ENCODE measurements at places on chromosomes 16 and 17.

DNA sequence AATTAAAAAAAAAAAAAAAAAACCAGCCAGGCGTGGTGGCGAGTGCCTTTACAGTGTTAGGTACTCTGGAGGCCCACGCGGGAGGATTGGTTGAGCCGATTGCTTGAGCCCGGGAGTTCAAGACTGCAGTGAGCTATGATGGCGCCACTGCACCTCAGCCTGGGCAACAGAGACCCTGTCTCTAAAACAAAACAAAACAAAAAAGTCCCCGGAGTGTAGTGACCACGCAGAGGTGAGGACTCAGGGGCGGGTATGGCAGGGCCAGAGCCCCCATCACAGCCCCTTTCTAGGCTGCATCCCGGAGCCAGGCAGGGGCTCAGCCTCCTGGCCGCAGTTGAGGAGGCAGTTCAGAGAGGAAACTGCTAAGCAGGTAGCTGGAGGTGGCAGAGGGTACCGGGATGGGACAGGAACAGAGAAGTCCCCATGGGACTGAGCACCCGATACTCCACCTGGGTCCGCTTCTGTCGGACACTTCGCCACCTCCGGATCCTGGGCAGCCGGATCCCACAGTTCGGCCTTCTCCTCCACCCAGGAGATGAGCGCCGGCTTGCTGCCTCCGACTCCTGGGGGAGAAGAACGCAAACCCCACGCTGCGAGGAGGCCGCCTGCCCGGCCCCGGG, 800 bp downstream of the ZNF747 start:
- DNase-seq = no peak

- no peak for DNase-seq
Observed at GRCh38 chr17:7839876-7840261, 5.9 kb downstream of the KDM6B start.

DNA sequence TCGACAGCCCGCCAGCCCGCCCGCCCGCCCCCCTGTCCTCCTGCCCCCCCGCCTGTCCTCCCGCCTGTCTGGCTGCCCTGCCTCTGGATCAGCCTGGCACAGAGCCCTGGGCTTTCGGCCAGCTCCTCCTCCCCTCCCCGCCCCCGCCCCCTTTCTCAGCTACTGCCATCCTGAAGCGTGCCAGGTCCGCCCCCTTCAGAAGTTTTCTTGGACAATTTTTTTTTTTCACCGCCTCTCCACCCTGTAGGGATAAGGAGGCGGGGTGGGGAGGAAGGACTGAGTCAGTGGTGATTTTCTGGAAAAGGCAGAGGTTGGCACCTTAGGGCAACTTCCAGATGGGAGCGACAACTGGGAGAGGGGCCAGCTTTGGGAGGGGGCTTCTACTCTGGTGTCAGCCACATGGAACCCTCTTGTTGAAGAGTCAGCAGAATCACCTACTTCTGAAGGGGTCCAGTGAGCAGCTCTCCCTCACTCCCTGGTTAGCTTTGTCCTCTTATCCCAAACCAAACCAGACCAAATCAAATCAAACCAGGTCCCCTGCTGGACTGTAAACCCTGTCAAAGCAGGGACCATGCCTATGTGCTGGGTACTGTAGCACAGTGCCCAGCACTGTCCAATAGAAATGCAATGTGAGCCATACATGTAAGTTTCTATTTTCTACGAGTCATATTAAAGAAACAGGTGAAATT, 19.7 kb downstream of the IGF2BP1 start:
- no peak for DNase-seq

DNA sequence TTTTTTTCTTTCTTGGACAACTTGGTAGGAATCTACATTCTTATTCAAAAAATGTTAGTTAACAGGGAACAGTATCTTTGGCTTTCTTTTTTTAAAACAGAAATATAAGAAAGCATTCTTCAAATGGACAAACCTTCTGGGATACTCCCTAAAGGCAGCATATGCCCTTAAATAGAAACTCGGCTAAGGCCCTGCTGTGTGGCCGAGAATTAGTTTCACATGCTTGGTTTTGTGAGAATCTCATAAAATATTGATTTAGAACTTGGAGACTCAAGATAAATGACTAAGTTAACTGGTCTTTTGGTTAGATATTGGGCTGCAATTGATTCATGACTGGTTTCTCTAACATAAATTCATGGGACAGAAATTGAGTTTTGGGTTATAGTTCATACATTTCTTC, 359.9 kb upstream of the XYLT1 start:
- no peak for DNase-seq
